Urothelium cell line (cell line): ENCODE measurements at places on chromosomes 2 and 18.

DNA sequence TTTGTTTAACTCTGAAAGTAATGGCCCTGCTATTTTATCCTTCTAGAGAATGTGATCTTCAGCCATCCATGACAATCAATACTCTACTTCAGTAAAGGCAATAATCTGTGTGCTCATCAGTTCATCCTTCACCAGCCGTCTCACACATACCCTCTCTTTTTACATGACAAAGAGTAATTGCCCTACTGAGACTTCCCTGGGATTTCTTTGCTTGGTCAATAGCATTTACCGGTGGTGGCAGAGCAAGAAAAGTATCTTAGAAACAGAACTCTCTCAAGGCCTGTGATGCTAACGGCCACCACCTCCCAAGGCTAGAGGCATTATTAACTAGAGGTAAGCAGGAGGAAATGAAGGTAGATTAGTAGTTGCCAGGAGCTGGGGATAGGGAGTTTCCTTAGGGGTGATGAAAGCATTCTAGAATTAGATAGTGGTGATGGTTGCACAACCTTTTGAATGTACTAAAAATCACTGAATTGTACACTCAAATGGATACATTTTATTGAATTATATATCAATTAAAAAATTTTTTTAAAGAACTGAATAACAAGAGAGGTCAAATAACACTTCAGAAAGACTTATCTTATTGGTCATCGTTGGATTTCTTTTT is 57.9 kb upstream of the EPC2 start:
- no peak for DNase-seq

DNA sequence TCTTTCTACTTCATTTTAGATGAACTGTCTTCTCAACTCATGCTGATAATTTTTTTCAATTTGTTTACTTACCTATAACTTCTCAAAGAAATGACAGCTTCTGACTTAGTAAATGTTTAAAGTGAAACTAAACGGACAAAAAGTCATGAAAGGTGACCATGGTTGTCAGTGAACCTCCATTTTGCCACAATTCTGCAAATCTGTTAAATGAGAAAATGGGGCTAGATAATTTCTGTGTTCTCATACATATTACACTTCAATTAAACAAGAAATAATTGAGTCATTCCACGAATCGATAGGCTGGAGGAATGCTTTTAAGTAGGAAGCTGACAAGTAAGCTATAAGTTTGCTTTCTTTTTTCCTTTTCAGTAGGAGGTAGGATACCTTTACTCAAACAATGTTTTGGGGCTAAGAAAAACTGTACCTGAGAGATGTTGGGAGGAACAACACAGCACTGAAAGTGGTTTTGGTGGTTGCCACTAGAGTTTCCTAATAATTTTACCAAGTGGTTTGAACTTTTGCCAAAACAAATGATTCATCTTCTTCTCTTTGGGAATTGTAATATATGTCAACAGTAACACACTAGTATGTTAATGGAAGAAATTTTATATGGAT is 17.1 kb downstream of the DYNAP start:
- peak; percentile 11 for DNase-seq

DNA sequence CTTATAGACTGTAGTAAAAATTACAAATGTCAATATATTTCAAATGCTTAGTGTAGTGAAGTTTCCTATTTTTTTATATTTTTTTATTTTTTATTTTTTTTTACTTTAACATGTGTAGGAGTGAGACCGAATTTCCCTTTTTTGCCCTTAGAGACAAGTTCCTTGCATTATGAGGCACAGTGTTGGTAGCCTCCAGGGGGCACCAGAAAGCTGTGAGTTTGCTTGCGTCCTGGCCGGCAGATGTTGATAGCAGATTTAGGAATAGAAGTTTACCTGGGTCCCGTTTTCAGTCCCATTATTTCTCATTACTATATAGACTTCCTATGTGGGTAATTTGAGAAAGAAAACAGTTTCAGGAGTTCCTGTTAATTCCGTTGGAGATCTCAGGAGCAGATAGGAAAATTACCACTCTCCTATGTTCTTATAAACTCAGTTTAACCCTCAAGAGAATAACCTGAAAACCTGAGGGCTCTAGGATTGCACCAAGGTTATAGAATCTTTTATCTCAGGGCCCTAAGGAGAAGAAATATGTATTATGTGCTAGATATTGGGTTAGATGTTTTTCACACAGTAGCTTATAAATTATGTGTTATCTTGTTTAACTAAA is 157.5 kb upstream of the SESTD1 start:
- DNase-seq: peak; percentile 44

GRCh38 chr2:126953483-126953882 is 54.8 kb downstream of the TEX51 start:
- DNase-seq: no peak

- DNase-seq: peak; percentile 44
Observed at GRCh38 chr2:210961249-210961648, 404.9 kb downstream of the CPS1 start.
